AG04449 (cell line): ENCODE measurements at places on chromosomes 2 and 18.

- no peak for DNase-seq
Measured at GRCh38 chr2:86297382-86298147, 39.9 kb downstream of the REEP1 start.

DNA sequence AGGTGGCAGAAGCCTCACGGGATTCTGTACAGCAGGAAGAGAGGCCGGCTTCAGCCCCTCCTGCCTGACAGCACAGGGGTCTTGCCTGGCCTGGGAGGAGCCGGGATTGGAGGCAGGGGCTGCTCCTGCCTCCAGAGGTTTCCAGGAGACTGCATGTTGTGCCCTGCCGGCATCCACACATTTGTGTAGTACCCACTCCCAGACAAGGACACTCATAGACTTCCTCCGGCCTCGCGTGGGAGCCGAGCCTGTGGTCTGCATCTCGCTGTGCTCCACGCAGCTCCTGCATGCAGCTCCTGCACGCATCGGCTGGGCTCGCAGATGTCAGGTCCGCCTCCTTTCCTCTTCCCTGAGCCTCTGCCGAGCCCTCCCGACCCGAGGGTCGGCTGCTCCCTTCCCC is 34.7 kb downstream of the TPO start:
- DNase-seq = no peak

DNA sequence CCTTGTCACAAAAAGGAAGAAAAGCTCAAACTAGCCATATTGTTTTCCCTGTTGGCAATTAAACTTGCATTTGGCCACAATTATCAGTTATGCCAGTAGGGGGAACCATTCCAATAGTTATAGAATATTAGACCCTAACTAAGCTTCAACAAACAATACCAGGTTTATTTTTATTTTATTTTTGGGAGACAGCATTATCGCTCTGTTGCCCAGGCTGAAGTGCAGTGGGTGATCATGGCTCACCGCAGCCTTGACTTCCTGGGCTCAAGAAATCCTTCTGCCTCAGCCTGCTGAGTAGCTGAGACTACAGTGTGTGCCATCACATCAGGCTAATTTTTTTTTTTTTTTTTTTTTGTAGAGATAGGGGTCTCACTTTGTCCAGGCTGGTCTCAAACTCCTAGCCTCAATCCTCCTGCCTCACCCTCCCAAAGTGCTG is 102.1 kb downstream of the ATAD2B start:
- no peak for DNase-seq

GRCh38 chr2:44918095-44918775 is 23.3 kb upstream of the SIX3 start:
- no peak for DNase-seq

DNA sequence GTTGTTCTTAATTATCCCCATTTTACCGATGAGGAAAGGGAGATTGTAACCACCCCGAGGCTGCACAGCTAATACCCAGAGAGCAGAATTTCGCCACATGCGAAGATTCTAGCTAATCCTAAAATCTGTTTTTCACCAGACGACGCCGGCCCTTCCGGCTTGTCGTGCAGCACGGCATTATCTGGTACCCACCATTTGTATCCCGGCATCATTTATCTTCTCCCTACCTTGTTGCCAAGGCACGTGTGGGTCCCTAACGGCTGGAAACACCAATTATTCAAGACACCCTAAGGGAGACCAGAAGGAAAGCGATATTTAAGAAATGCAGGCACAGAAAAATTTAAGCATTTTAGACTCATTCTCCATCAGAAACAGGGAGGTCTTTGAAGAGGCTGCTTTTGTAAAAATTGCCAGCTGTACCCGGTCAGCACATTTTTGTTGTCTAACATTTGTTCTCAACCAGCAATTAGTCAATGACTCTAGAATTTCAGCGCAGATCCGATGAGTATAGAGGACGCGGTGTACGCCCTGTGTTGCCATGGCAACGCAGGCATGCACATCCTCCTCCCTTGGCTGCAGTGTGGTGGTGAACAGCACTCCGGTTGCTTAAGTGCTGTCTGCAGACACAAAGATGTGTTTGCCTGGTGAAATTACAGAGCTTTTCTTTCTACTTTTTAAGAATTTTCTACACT is 111.6 kb downstream of the AGAP1 start:
- DNase-seq = peak; percentile 74

DNA sequence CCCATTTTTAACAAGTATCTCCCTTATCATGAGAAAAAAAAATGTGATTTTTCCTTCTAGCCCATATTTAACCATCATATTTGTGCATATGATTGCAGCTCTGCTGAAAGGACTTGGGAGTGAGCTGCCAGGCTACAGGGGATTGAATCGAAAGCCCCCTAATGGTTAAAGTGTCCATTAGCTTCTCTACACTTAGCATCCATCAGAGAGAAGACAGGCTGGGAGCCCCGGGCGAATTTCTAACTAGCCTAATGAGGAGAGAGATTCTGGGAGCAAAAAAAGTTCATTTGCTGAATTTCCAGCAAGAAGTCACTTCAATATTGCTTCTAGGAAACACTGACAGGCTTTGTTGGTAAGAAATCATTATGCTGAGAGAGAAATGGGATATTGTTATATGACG is 848.8 kb downstream of the TDRD15 start:
- no peak for DNase-seq

DNA sequence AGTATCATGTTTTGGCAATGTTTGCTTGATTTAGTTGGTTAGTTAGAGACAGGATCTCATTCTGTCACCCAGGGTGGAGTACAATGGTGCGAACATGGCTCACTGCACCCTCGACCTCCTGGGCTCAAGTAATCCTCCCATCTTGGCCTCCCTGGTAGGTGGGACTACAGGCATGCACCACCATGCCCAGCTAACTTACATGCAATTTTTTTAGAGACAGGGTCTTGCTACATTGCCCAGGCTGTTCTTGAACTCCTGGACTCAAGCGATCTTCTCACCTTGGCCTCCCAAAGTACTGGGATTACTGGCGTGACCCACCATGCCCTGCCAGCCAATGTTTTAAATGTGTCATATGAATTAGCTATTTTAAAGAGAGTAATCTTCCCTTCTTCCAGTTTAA is 16.3 kb upstream of the CDKL4 start:
- DNase-seq = no peak

GRCh38 chr2:147499785-147500184 is 345.0 kb upstream of the ACVR2A start:
- DNase-seq = no peak

DNA sequence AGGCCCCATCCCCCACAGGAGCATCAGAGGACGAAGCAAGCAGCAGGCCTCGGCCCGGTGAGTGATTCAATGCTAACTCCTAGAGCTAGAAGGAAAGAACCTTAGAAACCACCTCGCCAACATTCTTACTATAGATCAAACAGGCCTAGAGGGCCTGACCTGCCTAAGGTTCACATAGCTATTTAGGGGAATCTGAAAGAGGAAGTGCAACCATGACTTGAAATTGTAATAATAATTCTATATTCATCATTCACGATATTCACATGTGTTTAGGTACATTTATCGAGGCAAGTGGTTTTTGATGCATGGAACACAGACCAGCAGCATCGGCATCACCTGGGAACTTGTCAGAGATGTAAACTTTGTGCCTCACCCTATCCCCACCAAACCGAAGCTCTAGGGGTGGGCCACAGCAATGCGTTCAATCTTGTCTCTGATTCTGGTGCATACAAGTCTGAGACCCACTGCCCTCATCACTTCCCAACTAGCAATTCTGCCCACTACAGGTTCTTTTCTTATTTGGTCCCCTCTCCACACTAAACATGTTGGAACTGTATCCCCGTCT is 78.0 kb upstream of the DNMT3A start:
- no peak for DNase-seq

GRCh38 chr2:50691513-50691912 is 340.4 kb downstream of the NRXN1 start:
- no peak for DNase-seq

GRCh38 chr2:54428108-54428831 is 27.9 kb upstream of the SPTBN1 start:
- no peak for DNase-seq

DNA sequence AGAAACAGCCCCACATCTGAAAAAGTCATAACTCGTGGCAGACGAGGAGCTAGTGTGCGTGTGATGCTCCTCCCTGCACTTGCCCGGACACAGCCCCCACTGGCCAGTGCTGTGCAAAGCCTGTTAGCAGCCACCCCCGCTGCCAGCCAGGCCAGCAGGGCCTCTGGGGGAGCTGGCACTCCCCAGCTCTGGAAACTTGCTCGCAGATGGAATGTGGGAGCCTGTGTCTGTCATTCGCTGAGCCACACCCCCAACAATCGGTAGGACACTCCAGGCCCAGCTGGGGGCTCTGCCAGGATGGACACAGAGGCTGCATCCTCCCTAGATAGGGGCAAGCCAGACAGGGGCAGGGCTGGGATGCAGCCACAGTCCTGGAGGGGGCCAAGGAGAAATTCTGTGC is 62.4 kb upstream of the ATG16L1 start:
- DNase-seq = no peak

DNA sequence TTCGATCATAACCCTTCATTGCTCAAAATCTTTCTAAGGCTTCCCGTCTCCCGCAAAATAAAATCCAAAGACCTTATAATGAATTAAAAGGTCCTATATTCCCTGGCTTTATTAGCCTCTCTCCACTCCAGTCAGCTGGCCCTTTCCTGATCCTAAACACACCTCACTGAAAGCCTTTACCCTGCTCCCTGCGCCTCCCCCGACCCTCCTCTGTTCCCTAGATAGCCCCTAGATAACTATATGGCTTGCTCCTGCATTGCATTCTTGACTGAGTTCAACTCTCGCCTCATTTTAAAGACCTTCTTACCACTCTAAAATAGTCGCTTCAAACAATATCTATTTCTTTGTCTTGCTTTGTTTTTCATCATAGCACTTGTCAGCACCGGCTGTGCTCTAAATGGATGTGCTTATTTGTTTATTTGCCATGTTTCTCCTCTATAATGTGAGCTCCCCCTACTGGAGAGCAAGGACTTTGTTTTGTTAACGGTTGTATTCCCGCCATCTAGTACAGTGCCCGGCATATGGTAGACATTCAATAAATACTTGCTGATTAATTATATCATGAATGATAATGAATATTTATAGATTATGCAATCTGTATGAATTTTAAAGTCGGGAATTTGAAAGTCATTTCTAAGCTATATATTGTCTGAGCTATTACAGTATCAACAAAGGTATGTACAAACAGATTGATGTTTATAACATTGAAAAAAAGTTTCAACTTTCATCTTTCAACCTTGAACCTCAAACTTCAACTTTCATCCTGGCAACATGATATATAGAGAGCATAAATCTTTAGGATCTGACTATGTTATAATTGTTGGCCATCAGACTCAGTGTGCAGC is 32.4 kb upstream of the VIT start:
- DNase-seq = no peak

GRCh38 chr2:32958821-32959220 is 12.1 kb downstream of the LTBP1 start:
- DNase-seq = no peak

GRCh38 chr2:85795331-85796045 is 41.7 kb downstream of the ATOH8 start:
- DNase-seq = no peak
